Mucosa of gallbladder (tissue), 1 donor: ENCODE measurements at places on chromosomes 3 and 15.

GRCh38 chr3:166123088-166123487, 285.9 kb upstream of the BCHE start:
- no peak for DNase-seq

DNA sequence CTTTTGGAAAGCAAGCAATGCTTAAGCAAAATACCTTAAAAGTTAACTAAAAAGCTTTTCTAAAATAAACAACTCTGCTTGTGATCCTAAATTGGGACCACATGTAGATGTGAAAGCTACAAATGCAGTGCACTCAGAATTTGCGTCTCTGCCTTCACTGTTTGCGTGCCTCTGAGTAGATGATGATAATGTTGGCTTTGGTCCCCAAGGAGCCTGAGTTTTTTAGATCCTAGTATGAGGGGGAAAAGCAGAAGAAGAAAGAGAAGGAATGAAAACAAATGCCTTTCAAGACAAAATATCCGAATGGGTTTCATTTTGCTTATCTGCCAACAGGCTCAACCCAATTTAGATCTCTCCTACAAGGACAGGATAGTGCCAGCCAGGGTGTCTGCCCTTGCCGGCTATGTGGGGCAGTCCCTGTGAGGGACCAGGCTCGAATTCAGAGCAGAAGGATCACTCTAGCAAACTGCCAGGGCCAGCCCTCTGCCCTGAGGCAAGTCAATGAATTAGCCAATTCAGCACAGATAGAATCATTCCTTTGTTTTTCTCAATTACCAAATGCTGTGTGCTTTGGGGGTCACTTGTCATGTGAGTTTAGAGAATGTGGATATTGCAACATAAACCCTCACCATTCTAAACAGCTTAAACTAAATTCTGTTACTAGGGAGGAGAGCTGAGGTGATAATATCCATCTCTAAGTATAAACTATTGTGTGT, 28.5 kb downstream of the SCG5 start:
- no peak for DNase-seq

- no peak for DNase-seq
Measured at GRCh38 chr15:65355173-65355987, 22.4 kb downstream of the IGDCC3 start.

- no peak for DNase-seq
Measured at GRCh38 chr3:64444490-64445108, 219.3 kb upstream of the PRICKLE2 start.

- DNase-seq, result no peak
Measured at GRCh38 chr3:58566398-58567250, 10.6 kb downstream of the FAM107A start.

GRCh38 chr3:127822682-127823425, 539 bp upstream of the MGLL start:
- DNase-seq, result peak; percentile 41

DNA sequence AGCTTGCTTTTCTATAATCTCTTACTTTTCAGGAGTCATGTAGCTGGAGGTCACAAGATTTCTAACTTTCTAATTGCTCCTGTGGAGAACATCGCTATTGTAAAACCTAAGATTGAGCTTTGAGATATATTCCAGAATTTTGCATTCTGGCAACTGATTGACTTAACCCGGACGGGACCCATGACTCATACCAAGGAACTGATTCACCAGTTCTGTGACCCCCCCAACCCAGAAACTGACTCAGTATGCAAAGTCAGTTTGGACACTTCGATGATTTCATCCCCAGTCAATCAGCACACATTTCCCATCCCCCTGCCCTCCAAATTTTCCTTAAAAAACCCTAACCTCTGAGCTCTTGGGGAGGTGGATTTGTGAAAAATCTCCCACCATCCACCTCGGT, 396.5 kb upstream of the GBE1 start:
- no peak for DNase-seq

DNA sequence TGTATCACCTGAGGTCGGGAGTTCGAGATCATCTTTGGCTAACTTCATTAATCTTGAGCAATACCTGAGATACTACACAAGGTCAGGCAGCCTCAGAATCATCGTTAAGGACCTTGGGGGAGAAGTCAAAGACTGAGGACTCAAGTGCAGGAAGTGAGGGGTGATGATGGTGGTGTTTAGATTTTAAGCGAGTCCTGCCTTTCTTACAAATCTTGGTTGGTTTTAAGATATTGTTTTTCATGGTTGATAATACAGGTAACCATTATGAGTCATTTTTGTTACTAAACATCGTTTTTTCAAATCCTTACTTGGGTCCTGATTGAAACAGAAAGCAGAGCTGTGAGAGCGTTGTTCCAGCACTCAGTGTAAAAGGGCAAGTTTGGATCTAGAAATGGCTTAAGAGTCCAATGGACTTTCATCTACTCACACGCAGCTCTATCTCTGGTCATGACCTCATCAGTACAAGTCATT, 4.1 kb downstream of the RASGRP1 start:
- DNase-seq, result no peak

- DNase-seq, result peak; percentile 94
Measured at GRCh38 chr3:184320104-184320445, 5.7 kb downstream of the EIF4G1 start.

GRCh38 chr3:66428733-66429132, 72.1 kb downstream of the LRIG1 start:
- peak; percentile 85 for DNase-seq

DNA sequence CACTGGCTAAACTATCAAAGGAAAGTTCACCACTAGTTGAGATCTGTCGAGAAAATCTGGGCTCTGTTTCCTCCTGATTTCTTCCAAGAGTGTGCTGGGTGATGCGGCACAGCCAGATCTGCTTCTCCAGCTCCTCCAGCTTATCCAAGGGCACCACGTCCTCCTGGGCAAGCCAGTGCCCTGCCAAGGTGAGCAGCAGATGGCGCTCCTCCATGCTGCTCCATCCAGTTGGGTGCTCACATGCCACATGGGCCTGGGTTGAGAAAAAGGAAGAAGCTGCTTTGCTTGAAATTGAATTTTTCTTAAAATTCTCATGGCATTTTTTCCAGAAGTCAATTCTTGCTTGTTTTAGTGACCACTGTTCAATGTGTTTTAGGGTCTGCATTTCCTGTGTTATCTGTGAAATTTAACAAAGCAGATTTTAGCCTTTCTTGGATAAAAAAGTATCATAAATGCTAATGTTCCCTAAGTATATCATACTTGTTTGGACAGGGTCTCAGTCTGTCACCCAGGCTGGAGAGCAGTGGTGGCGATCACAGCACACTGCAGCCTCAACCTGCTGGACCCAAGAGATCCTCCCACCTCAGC, 47.3 kb downstream of the EIF3J start:
- DNase-seq, result peak; percentile 39

- DNase-seq, result no peak
Measured at GRCh38 chr3:65478551-65479500, 559.9 kb downstream of the MAGI1 start.

DNA sequence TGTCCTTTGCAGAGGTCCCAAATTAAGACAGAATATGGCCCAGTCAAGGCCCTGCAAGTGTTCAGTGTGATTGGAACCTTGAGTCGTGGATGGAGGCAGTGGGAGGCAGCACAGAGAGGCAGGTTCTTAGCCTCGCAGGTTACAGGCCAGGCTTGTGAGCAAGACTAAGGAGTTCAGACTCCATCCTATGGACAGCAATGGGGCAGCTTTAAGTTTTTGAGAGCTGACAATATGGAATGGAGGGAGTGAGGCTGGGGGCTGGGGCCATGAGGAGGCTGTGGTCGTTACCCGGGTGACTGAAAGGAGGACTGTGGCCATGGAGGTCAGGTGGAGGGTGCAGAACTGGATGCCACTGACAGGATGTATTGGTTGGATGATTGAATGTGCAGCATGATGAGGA, 74.1 kb upstream of the PRR23C start:
- no peak for DNase-seq

- no peak for DNase-seq
Measured at GRCh38 chr15:89175617-89176191, 45.7 kb downstream of the RLBP1 start.

- no peak for DNase-seq
Measured at GRCh38 chr15:39326306-39326975, 254.4 kb upstream of the THBS1 start.

DNA sequence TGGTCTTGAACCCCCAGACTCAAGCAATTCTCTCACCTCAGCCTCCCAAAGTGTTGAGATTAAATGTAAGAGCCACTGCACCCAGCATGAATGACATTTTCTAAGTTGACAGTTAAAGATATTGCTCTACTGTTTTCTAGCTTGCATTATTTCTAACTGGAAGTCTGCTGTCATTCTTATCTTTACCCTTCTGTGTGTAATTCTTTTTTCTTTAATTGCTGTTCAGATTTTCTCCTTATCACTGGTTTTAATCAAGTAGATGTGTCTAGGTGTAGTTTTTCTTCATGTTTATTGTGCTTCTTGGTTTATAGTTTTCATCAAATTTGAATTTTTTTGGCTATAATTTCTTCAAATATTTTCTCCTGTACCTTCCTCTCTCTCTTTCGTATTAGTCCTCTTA, 4.9 kb downstream of the PARP15 start:
- no peak for DNase-seq
